ENCODE measurements at places on chromosomes 1 and 21. TPM values are rescaled to one million over a fixed set of nuclear protein-coding genes. Genes with fewer than 3 reads are reported as not detected.

DNA sequence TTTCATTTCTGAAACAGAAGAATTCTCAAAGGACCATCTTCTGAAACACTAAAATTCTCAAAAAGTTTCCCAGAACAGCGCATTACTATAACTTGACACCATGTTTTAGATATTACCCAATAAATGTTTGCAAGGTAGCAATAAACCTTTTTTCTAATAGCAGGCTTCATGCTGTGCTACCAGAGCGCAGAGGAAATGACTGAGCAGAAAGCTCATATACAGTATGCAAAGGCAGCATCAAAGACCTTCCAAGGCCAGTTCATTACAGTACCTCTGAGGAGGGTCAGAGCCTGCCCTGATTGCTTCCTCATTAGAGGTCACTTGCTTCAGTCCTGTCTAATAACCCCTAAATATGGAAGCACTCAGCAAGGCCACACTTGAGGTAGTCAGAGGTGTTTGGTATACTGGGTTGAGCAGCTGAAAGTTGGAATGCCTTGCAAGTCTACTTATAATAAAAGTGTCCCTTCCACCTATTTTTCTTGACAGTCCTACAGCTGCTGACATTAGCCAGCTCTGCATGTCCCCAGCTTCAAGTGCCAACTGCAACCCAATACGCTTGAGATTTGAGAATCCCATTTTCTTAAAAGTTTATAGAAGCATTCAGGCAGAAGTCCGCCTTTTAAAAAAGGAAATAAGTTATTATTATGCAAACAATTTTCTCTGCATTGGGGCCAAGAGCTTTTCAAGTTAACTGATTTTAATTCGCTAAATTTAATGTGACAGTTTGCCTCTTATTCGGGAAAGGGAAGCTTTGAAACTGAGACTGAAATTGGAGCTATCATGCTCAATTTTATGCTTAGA, 207.2 kb downstream of the ZC3H11B start:
- no peak for DNase-seq

GRCh38 chr1:39865762-39866161, 17.5 kb downstream of the TRIT1 start:
- no peak for DNase-seq

The HPCA gene
- not detected for total RNA-seq

The AVPR1B gene
- not detected for total RNA-seq

The PCSK9 gene
- not detected for total RNA-seq

The KRTAP19-3 gene
- total RNA-seq, result not detected

The ZBTB18 gene
- total RNA-seq, result 6.8 TPM
